Thyroid gland (tissue), 4 donors: ENCODE measurements at places on chromosomes 5 and 9. TPM values are rescaled to one million over a fixed set of nuclear protein-coding genes. Genes with fewer than 3 reads are reported as not detected.

The KCNV2 gene
- total RNA-seq: not detected

The IFNA2 gene
- total RNA-seq: not detected

The PCBD2 gene
- total RNA-seq: 12.6 TPM

The PCDHGA12 gene
- total RNA-seq: 9.4 TPM

The PHF24 gene
- total RNA-seq: 1.6 TPM

- no peaks in the 10 kb centered on the region for H3K27me3 ChIP-seq
- DNase-seq: no peak
- H3K36me3 ChIP-seq: no peaks in the 10 kb centered on the region
- peaks cover 8% of the 10 kb centered on the region for H3K4me1 ChIP-seq
- H3K27ac ChIP-seq: no peak overlapping the region
Observed at GRCh38 chr9:136763649-136764035, 676 bp downstream of the LCN15 start.

DNA sequence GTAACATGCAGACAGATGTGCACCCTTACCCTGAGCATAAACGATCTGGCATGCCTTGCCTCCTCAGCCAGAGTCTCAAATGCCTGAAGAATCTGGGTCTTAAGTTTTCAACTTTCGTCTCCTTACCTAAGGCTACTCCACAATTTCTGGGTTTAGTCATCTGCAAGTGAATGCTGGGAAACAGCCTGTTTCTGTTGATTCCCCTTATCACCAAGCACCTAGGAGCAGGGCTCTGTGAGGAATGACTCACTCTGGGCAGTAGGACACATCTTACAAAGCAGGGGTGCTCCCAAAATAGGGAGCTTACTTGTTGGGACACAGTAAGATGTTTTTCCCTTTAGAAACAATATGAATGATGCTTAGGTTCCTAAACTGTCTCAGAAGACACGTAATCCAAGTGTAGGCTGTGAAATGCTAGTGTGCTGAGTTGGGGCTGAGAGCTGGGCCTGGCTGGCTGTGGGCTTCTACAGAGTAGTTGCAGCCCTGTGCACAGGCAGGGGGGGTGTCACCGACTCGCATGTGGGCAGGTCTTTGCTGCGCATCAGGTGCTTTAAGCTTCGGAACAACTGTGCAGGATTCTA is 58.0 kb downstream of the DAP start:
- peak; percentile 45 for DNase-seq
- H3K4me3 ChIP-seq: no peak overlapping the region
- peaks cover 63% of the 10 kb centered on the region for H3K4me1 ChIP-seq
- no peaks in the 10 kb centered on the region for H3K36me3 ChIP-seq
- H3K27me3 ChIP-seq: no peaks in the 10 kb centered on the region

DNA sequence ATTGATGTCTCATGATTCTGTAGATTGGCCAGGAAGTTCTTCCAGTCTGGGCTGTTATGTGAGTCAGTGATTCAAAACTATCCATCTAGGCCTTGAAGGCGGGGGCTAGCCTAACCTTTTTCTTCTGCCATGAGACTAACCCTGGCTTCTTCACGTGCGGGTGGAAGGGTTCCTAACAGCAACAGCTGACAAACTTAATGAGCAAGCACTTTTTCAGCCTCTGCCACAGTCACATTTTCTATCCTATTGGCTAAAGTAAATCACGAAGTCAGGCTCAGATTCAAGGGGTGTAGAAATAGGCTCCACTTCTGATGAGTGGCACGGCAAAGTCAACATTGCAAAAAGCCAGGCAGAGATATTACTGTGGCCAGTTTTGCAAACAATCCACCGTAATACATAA is 68.4 kb downstream of the STK32A start:
- peak; percentile 59 for DNase-seq
- H3K36me3 ChIP-seq: no peaks in the 10 kb centered on the region
- H3K27me3 ChIP-seq: no peaks in the 10 kb centered on the region
- peaks cover 20% of the 10 kb centered on the region for H3K4me1 ChIP-seq
- peak overlapping the region; percentile 80 for H3K27ac ChIP-seq
